SK-N-DZ (cell line): ENCODE measurements at places on chromosomes 3 and 15.

DNA sequence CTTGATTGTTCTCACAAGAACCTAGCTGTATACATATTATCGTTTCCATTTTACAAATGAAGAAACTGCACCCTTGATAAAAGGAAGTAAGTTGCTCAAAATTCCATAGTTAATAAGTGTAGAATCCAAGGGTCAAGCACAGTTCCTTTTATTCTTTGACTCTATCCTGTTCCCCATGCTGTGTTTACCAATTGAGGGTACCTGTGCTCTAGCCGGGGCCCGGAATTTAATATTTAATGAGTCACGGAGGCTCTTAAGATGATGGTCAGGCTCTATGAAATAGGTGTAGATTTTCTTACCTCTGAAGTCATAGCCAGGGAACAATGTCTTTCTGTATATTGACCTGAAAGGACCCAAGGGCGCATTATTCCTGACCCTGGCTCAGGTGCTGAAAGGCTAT, 65.2 kb downstream of the LPP start:
- DNase-seq, result no peak

GRCh38 chr3:196942915-196943277, 568 bp upstream of the NCBP2 start:
- DNase-seq, result no peak

DNA sequence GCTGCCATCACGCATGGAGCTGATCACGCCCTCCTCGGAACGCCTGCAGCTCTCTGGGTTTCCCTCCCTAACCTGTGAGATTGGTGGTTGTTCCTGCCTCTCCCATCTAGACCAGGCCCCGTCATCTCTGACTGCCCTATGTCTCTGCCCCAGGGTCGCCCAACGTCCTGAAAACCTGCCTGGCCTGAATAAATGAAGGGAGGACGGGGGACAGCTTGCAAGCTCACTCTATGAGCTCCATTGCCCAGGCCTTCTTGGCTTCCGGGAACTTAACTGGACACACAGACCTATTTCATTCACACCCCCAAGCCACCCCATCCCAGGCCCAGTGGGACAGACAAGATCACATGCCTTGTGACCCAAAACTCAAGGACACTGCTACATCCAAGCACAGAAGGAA, 274.2 kb downstream of the XXYLT1 start:
- DNase-seq, result no peak

GRCh38 chr3:47377186-47377585, 3.6 kb upstream of the PTPN23 start:
- no peak for DNase-seq

DNA sequence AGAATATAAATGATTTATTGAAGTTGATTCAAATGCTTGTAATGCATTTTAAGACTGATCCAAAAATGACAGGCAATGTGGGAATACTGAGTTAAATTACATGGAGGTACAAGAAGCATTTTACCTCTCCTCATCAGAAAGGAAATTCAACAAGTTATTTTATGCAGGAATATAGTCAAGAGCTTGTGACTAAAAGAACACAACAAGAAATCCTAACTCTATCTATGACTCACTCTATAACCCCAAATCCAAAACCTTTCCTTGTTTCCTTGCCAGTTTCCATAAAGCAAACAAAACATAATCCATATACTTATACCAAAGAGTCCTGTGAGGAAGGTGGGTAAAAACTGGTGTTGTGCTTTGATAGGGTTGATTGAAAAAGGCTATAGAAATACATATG, 30.8 kb downstream of the SIN3A start:
- DNase-seq, result no peak

- no peak for DNase-seq
Observed at GRCh38 chr3:127728417-127729015, 55.8 kb downstream of the ABTB1 start.

- no peak for DNase-seq
Observed at GRCh38 chr15:28945626-28946230, 60.0 kb downstream of the APBA2 start.

DNA sequence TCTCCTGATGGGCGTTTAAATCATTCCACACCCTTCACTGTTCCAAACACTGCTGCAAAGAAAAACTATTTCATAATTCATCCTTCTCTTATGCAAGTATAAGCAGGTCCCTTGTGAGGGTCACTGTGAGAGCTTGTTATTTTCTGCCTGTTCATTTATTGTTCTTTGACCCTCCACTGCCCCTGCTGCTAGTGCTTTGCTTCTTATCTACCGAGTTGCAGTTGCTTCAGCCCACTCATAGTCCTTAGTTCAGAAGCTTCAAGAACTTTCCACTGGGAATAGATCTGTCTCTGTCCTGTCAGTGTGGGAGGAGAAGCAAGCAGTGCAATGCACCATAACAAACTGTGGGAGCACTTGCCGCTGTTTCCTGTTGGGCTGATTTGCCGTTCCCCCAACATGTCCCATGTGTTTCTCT, 39.8 kb downstream of the RIOX2 start:
- DNase-seq, result no peak

GRCh38 chr3:16429086-16429485, 84.4 kb downstream of the RFTN1 start:
- no peak for DNase-seq

DNA sequence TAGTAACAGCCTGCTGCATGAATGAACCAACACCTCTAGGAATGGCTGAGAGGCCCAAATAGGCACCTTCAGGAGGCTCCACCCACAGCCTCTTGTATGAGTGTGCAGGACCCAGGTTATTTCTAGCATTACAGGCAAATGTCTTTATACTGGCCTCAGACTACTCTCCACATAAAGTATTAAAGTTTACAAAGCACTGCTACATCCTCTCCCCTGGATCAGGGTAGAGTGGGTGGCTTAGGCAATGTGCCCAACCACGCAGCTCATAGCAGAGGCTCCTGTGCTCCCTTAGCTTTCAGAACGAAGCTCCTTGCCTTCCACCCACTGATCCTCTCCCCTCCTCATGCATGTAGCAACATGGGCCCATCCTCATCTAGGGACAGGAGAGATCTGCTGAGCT, 16.3 kb downstream of the TMEM43 start:
- DNase-seq, result no peak

GRCh38 chr3:24460974-24461373, 33.7 kb downstream of the THRB start:
- DNase-seq, result no peak

DNA sequence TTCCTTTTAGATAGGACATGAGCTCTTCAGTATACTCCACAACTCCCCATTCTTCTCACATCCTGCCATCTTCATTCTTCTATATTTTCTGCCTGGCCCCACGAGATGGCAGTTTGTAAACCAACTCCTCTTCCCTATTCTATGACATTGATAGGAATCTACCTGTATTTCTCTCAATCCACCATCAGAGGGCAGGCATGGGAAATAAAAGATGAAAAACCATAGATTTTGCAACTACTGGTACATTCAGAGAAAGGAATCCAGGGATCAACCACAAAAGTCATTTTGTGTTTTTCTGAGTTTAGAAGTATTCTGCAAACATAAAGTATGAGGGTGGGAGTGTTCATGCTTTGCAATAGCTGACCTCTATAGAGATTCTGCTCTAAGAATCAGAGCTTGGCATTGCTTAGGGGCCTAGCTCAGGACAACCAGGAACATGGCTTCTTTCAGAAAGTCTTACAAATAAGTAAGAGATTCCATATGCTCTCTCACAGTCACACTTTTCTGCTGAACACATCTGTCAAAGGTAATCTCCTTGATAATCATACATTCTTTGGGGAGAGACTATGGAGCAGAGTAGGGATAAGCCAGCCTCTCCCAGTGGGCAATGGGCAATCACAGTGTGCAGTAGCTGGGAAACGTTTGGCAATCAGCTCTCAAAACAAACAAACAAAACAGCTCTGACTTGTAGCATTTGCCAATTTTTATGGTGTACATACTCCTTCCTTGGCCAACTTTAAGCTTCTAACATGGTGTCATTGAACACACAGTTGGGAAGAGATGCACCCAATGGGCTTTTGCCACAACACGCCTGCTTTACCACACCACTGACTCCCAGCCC, 43.1 kb upstream of the SLC25A36 start:
- DNase-seq, result peak; percentile 50

GRCh38 chr15:69435985-69436384, 16.6 kb upstream of the RPLP1 start:
- DNase-seq, result no peak

DNA sequence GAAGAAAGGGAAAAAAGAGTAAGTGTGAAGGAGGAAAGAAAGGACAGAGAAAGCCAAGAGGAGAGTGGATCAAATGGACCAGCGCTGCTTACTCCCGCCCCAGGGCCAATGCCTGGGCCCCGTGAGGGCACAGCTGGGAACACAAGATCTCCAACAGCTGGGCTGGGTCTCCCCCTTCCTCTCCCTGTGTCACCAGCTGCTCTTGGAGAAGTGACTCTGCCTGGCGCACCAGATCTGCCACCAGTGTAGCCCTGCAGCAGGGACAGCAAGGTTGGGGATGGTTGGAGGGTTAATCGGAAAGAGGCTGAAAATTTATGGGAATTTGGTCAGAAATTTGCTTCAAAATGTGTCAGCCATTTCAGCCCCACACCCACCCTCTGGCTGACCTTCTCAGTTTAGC, 8.4 kb downstream of the CDAN1 start:
- DNase-seq, result no peak

- no peak for DNase-seq
Observed at GRCh38 chr3:180749796-180750195, 70.5 kb upstream of the CCDC39 start.

GRCh38 chr15:29676961-29677402, 145.3 kb downstream of the TJP1 start:
- peak; percentile 20 for DNase-seq

- no peak for DNase-seq
Observed at GRCh38 chr3:14513566-14514322, 26.4 kb downstream of the GRIP2 start.

DNA sequence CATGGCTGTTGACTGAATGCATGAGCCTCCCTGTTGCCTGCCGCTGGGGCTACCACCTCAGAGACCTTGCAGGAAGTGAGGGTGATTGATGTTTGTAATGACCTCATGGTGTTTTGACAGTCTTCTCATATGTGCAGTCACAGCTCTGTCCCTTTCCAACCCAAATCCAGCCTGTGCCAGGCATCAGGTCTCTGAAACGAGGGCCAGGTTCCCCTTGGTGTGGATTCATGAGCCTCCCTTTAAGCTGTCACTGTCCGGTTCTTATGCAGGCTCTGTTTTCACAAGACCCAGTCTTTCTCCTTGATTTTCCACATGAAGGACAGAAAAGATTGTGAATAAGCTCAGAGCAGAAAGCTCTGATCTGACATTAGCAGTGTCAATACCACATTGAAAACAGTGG, 43.1 kb downstream of the CEMIP start:
- DNase-seq, result no peak

GRCh38 chr3:182632077-182632393, 161.3 kb upstream of the ATP11B start:
- no peak for DNase-seq

DNA sequence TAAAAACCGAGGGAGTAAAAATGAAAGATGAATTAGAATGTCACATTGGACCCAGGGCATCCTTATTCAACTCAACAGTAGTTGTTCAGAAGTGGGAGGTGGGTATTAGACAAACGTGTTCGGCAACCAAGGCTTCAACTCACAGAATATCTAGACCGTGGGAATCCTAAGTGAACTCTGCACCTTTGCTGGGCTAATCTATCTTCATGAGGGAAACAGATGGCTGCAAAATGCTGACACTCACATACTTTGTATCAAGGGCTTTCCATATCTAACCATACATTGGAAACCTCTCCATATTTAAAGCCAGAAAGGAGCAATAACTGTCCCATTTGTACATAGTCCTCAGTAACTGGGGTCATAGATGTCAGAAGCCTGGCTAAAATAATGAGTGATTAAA, 20.9 kb downstream of the PLSCR1 start:
- DNase-seq, result no peak

DNA sequence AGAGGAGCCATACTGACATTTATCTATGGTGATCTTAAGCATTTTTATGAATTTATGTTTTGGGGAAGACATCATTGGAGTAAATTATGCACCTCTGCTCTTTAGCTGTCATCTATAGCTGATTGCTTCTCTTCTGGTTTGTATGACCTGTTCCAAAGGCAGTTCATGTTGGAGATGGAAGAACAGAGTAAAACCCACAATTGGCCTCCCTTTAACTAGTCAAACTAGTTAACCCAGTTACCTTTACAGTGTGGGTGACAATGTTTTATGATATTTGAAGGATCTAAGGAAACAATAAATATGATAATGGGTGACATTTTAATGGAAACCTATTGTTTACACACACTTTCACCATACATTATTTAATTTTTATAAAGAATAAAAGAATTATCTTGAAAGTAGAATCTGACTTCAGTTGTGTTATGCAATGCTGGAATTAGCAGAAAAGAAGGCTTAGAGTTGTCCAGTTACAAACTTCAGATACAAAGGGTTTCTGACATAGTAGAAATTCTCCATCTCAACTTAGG, 263.5 kb downstream of the NFKBIZ start:
- no peak for DNase-seq

GRCh38 chr3:126294211-126294808, 62.9 kb downstream of the KLF15 start:
- DNase-seq, result no peak

GRCh38 chr3:8778475-8778874, 9.1 kb upstream of the OXTR start:
- no peak for DNase-seq

- no peak for DNase-seq
Observed at GRCh38 chr3:15683253-15683652, 81.7 kb downstream of the BTD start.

GRCh38 chr3:184443364-184443763, 63.5 kb downstream of the CHRD start:
- DNase-seq, result no peak

DNA sequence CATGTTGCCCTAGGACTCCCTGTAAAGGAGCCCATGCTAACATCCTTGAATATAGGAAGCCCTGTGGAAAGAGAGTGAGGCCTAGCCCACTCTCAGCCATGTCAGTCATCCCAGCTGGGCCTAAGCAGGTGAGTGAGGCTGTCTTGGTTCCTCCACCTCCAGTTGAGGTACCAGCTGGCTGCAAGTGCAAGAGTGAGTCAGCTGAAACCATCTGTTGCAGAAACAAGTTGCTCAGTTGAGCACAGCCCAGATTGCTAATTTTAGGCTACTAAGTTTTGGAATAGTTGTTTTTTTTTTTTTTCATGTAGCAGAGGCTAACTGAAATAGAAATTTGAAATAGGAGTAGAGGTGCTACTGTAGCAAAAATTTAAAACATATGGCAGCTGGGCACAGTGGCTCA, 43.7 kb upstream of the ADPGK start:
- DNase-seq, result no peak

GRCh38 chr15:22895465-22896190, 57.2 kb downstream of the NIPA2 start:
- no peak for DNase-seq

- no peak for DNase-seq
Observed at GRCh38 chr15:101003706-101004105, 84.5 kb downstream of the LRRK1 start.

DNA sequence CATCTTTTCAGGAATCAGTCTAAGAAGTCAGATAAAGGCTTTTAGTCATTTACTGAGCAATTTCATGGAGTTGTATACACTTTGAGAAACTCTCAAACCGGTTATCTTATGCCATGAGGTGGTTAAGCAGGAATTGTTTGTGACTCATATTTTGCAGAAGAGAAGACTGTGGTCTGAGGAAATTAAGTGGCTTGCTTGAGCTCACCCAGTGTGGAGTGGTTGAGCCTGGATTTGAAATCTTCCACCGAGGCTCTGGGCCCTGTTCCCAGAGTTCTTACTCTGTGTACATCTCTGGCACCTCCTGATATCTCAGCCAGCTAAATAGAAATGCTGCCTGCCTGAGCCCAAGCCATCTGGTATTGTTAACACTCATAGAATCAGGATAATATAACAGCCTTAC, 37.8 kb upstream of the BCL6 start:
- no peak for DNase-seq

- no peak for DNase-seq
Observed at GRCh38 chr15:62545467-62546227, 380.6 kb upstream of the C2CD4B start.

- DNase-seq, result peak; percentile 68
Observed at GRCh38 chr15:29822684-29823459, 604 bp upstream of the TJP1 start.
